ENCODE measurements at places on chromosomes 4 and X.

DNA sequence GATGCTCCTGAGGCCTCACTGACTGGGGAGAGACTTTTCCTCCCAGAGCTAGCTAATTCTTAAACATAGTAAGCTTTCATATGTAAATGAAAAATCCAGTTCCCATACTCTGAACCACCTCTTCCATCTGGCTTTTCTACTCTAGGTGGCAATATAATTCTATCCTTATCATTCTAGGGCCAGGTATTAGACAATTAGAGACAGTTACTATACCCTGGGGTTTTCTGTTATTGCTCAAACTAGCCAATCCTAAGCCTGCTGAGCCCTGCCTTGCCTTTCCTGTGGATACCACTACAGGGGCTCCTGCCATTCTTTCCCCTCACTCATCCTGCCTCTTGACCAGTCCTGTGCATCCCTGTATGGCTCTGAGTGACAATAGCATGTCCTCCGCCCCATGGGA is 552.0 kb downstream of the STIM2 start:
- no peak for DNase-seq

DNA sequence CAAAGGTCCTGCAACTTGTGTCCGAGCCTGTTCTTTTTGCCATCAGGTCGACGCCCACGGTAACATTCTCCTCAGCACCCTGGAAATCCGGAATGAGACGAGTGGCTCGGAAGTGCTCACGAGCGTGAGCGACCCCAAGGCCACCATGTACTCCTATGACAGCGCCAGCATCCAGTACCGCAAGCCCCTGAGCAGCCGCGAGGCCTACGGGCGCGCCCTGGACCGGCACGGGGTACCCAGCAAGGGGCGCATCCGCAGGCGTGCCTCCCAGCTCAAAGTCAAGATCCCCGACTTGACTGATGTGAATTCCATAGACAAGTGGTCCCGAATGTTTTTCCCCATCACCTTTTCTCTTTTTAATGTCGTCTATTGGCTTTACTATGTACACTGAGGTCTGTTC is 37.9 kb downstream of the COMMD8 start:
- no peak for DNase-seq

DNA sequence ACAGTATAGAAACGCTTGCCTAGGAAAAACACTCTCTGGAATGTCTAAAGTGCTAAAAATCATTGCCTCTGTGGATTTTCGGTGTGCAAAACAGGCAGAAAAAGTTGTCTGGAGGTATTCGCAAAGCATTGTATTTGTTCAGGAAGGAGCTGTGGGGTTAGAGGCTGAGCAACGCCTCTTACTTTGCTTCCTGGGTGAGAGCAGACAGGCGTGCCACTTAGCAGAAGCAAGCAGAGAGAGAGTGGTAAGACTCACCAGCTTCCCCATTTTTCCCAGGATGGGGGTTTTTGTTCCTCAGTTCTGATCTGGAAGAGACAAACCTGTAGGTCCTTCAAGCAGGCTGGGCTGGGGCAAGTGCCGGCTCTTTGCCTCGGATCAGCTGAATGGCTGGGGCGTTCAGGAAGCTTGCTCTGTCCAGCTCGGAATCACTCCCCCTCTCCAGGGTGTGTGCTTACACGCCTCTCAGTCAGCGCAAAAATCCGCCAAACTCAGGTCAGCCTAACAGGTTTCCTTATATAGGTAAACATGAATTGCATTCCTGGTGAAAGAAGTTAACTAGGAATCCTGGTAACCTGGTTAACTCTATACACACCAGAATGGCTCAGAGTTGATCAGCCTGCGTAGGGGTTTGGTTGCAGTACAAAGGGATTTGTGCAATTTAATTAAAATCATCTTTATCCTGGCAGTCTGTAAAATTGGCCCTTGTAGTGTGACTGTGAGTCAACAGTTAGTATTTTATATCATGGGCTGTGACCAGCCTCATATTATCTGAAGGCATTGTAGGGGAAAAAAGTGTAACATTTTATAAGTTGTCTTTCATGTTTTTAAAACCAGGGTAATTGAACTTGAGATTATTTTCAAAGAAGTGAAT is 213.1 kb upstream of the MID1 start:
- no peak for DNase-seq

DNA sequence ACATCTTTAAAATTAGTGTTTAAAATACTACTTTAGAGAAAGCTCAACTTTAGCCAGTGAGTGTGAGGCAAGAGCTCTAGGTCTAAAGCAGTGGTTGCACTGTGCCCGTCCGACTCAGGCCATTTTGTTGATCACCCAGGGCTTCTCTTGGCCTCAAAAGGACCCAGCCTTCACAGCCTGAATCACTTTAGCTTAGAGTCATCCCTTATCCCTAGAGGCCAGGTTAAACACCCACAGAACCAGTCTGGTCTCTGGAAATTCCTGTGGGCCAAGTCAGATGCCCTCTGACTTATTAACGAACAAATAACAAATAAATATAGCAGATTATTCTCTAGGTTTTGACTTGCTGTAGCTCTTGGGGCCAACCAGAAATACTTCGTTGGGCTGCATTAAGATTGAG is 102.3 kb downstream of the WWC2 start:
- DNase-seq = no peak

DNA sequence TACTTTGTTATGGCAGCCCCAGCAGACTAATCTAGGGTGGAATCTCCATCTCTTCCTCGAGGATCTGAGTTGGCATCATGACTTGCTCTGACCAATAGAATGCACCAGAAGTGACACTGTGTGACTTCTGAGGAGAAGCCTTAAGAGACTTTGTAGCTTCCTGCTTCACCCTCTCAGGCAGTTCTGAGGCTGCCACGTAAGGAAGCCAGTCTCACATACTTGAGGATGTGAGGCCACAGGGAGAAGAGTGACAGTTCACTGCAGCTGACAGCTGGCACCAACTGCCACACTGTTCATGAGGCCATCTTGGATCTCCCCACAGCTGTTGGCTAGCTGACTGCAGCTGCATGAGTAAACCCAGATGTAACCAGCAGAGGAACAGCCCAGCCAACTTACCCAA is 29.3 kb upstream of the BCOR start:
- DNase-seq = no peak

GRCh38 chr4:161629694-161630441 is 533.9 kb downstream of the FSTL5 start:
- DNase-seq = no peak

DNA sequence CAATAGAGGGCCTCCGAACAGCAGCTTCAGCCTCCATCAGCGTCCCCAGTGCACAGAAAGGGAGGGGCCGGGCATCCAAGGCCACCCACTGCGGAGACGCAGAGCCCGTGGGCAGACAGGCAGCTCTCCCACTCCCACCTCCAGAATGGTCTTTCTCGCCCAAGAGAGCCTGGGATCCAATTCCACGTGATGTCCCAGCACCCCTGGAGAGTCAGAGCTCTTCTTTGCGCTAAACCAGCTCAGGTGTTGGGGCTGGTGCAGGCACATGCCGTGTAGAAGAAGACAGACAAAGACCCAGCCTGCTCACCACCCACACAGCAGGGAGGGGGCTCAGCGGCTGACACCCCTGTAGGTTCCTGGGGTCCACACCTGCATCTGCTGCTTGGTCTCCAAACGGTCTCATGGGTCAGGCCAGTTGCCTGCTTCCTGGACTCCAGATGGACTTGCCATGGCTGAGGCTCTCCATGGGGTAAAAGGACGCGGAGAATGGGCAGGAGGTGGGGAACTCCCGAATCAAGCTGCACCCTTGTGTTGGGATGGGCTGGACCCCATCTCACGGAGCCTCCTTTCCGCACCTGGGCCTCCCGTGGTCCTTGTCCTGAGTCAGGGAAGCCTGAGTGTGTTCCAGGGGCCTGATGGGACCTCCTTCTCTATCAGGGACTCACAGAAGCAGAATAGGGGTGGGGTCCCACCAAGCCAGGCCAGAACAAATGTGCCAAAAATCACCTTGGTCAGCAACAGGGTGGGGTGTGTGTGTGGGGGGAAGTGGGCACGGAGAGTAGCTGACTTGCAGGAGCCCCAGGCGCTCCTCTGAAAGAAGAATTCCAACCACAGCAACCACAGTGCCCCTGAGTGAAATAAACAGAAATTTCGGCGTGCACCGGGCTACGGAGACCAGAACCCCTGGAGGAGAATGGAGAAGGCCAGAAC is 11.6 kb upstream of the ASMTL start:
- no peak for DNase-seq

DNA sequence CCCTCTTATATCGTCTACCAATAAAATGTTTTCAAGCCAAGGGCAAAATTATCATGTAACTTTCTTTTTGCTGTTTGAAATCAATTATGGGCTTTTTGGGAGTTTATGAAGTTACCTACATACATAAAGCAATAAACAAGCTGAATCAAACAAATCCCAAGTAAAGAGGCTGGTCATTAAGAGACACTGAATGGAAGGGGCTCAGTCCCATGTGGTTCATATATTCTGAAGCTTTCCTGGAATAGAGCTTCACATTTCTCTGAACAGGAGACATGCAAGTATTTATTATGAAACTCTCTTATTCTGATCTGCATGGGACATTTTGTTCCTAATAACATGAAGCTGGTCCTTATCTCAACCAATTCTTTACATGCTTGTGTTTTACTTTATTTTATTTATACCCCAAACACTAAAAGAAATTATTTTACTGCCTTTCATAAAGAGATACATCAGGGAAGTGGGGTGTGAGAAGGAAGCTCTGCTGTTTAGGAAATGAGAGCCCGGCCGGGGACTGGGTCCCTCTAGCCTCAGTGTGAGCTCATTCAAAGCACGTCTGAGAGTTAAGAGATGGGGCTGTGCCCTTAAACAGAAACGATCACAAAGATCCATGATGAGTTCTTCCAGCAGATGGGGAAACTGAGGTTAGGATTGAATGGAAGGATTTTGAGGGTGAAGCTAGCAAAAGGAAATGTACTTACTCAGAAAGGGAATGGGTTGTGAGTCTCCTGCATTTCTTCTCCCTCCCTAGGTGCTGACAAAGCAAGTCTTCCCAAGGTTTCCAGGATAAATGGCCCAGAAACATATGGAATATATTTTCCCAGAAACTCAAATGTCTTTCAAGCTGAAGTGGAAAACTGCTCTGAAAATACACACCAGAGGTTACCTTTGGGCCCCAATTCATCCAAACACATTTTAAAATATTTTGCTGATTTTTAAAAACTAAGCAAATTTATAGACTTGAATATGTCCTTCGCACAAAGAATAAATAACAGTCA is 93.1 kb upstream of the LNX1 start:
- no peak for DNase-seq

DNA sequence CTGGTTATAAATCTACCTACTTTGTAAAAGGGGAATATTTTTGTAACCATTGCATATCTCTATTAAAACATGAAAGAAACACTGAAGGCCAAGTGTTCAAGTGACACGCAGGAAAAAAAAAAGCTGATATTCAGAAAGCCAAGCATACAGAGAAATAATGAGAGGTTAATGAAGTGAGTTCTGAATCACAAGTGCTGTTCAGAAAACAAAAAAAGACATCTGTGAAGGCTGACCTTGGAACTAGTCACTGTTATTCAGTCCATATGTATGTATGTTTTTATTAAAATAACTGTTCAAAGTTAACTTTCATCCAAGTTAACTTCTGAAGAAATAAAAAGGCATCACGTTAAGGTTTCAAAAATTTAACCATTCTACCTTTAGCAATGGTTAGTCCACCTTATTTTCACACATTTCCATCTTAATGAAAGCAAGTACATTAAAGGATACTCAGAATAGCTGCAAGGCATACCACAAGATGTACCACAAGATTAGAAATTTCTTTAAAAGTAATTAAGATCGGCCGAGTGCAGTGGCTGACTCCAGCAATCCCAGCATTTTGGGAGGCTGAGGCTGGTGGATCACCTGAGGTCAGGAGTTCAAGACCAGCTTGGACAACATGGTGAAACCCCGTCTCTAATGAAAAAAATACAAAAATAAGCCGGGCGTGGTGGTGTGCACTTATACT is 31.4 kb downstream of the SH3RF1 start:
- no peak for DNase-seq

GRCh38 chr4:35364321-35364870 is 879.9 kb downstream of the ARAP2 start:
- DNase-seq = no peak

- DNase-seq = peak; percentile 3
These were observed 82.0 kb upstream of the CLDN34 start for GRCh38 chrX:9885150-9885549.

- DNase-seq = no peak
These were observed 357.9 kb downstream of the UNC5C start for GRCh38 chr4:95190751-95191436.

- DNase-seq = no peak
These were observed 133.6 kb downstream of the LUZP4 start for GRCh38 chrX:115423086-115423485.

GRCh38 chr4:46674326-46674725 is 234.7 kb downstream of the COX7B2 start:
- no peak for DNase-seq

DNA sequence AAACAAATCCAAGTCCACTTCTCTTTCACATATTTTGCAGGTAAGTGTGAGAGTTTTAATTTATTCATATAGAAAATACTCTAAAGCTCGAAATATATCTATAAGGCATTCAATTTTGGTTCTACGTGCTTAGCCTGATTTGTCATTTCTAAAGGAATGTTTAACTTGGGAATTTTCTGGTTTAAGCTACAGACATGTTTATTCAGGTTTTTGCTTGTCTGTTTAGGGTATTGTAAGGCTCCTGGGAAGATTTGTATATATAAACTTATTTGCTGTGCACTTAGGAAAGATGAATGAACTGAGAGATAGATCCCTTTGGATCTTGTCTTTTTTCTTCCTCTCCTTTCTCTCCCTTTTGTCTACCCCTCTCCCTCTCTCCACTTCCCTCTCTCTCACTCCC is 185.9 kb upstream of the NEIL3 start:
- no peak for DNase-seq

- no peak for DNase-seq
These were observed 59.3 kb downstream of the AREG start for GRCh38 chr4:74504212-74504611.

- no peak for DNase-seq
These were observed 347.1 kb downstream of the GBA3 start for GRCh38 chr4:23039818-23040217.

DNA sequence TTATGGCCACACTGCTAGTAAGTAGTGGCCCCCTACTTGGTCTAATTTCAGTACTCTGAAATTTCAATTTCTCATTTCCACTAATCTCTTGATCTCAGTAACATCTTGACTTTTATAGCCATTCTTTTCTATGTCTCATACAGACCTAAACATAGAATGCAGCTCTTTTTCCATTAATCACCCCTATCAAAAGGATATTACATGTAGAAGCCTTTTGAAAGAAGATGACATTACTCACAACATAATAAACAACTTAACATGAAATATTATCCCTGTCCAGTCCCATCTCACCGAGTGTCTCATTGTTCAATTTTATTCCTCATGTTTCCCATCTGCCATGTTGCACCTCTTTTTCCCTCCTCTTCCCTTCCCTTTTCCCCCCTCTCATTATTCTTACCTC is 81.1 kb upstream of the KLHL13 start:
- no peak for DNase-seq

GRCh38 chrX:30779453-30780030 is 109.5 kb downstream of the TAB3 start:
- DNase-seq = no peak

DNA sequence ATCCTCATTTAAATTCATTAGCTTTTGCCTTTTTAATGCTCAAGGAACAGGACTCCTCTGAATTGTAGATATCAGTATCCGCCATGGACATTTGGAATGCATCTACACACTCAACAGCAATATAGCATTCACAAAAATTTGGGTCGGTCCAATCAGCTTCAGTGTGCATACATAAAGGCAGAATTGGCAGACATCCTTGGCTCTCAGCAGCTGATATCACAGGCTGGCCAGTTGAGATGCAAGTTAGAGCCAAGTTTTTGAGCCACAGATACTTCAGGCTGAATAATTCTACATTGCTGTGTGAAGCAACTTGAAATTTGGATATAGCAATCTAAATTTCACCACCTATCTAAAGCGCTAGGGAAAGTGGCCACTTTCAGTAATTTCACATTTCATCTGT is 821.1 kb downstream of the PCDH19 start:
- DNase-seq = no peak

Measured in stimulated activated CD4-positive, alpha-beta T cell treated with anti-CD3 and anti-CD28 coated beads, Interleukin-15, amount 100 ng/mL, for 1 hour (primary cell).